Dermis blood vessel endothelial cell (primary cell): ENCODE measurements at places on chromosomes 5 and 9. TPM values are rescaled to one million over a fixed set of nuclear protein-coding genes. Genes with fewer than 3 reads are reported as not detected.

The PCDHA1 gene
- 0.17 TPM in 1 of 2 replicates, not detected in the other for total RNA-seq

The RAD50 gene
- 12.6 and 22.0 TPM in 2 replicates for total RNA-seq

The QRFP gene
- total RNA-seq: not detected in 2 replicates

The SPRY4 gene
- total RNA-seq: 5.5 and 11.9 TPM in 2 replicates

The AGXT2 gene
- total RNA-seq: 0.05 TPM in 1 of 2 replicates, not detected in the other

The HEMGN gene
- total RNA-seq: not detected in 2 replicates

The NIM1K gene
- under 0.01 and 0.05 TPM in 2 replicates for total RNA-seq

The WDR38 gene
- not detected in 2 replicates for total RNA-seq

The NAIP gene
- total RNA-seq: 0.79 and 3.2 TPM in 2 replicates

The OR13C3 gene
- not detected in 2 replicates for total RNA-seq

The PARP8 gene
- 0.42 and 0.51 TPM in 2 replicates for total RNA-seq

The MZB1 gene
- total RNA-seq: 0.14 TPM in 1 of 2 replicates, not detected in the other

The SPINK13 gene
- total RNA-seq: not detected in 2 replicates

The CREB3 gene
- 57.5 and 66.5 TPM in 2 replicates for total RNA-seq

The PCDHA10 gene
- total RNA-seq: 0.09 and 0.17 TPM in 2 replicates

The BSPRY gene
- total RNA-seq: not detected in 2 replicates

The NME5 gene
- 1.5 and 2.4 TPM in 2 replicates for total RNA-seq

The C7 gene
- under 0.01 and 0.28 TPM in 2 replicates for total RNA-seq

The MLLT3 gene
- 7.3 and 13.8 TPM in 2 replicates for total RNA-seq

The ZNF879 gene
- total RNA-seq: 4.4 and 6.8 TPM in 2 replicates

The FGF18 gene
- total RNA-seq: not detected in 2 replicates

The PRRX2 gene
- 0.56 and 1.2 TPM in 2 replicates for total RNA-seq

The TAF11L10 gene
- not detected in 2 replicates for total RNA-seq

The PRSS3 gene
- 0.51 and 1.4 TPM in 2 replicates for total RNA-seq

The CD72 gene
- 0.14 TPM in 1 of 2 replicates, not detected in the other for total RNA-seq

The GHR gene
- total RNA-seq: 3.2 and 6.0 TPM in 2 replicates

The IGFBPL1 gene
- 0.17 and 0.23 TPM in 2 replicates for total RNA-seq

The CORO2A gene
- total RNA-seq: 1.0 and 1.7 TPM in 2 replicates

The FOXD4L5 gene
- total RNA-seq: 0.09 TPM in 1 of 2 replicates, not detected in the other

The NCS1 gene
- 8.2 and 12.3 TPM in 2 replicates for total RNA-seq

The FOXD4L3 gene
- not detected in 2 replicates for total RNA-seq

The PCDHA9 gene
- under 0.01 TPM in 2 replicates for total RNA-seq

The ARID3C gene
- total RNA-seq: 0.09 and 0.51 TPM in 2 replicates

The NMUR2 gene
- not detected in 2 replicates for total RNA-seq

The PPP3R2 gene
- total RNA-seq: not detected in 2 replicates

The HTR4 gene
- total RNA-seq: 0.14 TPM in 1 of 2 replicates, not detected in the other

The MRPL41 gene
- total RNA-seq: 32.5 and 58.2 TPM in 2 replicates

The IL4 gene
- not detected in 2 replicates for total RNA-seq

The PAPPA gene
- 0.19 and 0.34 TPM in 2 replicates for total RNA-seq

The CARD6 gene
- 39.6 and 44.6 TPM in 2 replicates for total RNA-seq

The CCDC192 gene
- not detected in 2 replicates for total RNA-seq

The NIPAL4 gene
- total RNA-seq: not detected in 2 replicates

The MAMDC4 gene
- 2.0 and 5.1 TPM in 2 replicates for total RNA-seq

The SLC25A2 gene
- total RNA-seq: 0.09 and 0.34 TPM in 2 replicates

The IL5 gene
- not detected in 2 replicates for total RNA-seq

The CDK7 gene
- 35.9 and 62.5 TPM in 2 replicates for total RNA-seq

The TMEM174 gene
- not detected in 2 replicates for total RNA-seq

The IL13 gene
- total RNA-seq: not detected in 2 replicates

The TMEM252 gene
- total RNA-seq: 0.51 TPM in 1 of 2 replicates, not detected in the other

The FUT7 gene
- not detected in 2 replicates for total RNA-seq

The ENTPD8 gene
- total RNA-seq: 0.23 and 0.34 TPM in 2 replicates

The KIF12 gene
- 0.14 and 0.17 TPM in 2 replicates for total RNA-seq

The MSX2 gene
- 0.05 and 0.17 TPM in 2 replicates for total RNA-seq

The OTP gene
- not detected in 2 replicates for total RNA-seq

The HSD17B3 gene
- total RNA-seq: not detected in 2 replicates

The FOXD1 gene
- 0.05 and 0.17 TPM in 2 replicates for total RNA-seq

The ITK gene
- not detected in 2 replicates for total RNA-seq
